Esophagus muscularis mucosa (tissue), 4 donors: ENCODE measurements at places on chromosomes 2 and 18. TPM values are rescaled to one million over a fixed set of nuclear protein-coding genes. Genes with fewer than 3 reads are reported as not detected.

Gene REG1B
- total RNA-seq: not detected

Gene SLC8A1
- total RNA-seq: 156 TPM

Gene TXNDC2
- 0.26 TPM for total RNA-seq

Gene GPR35
- total RNA-seq: 1.9 TPM

Gene SP9
- total RNA-seq: not detected

Gene CDC42EP3
- total RNA-seq: 217 TPM

Gene CHMP1B
- total RNA-seq: 48.6 TPM

Gene PLCD4
- total RNA-seq: 2.6 TPM

Gene MRO
- 0.52 TPM for total RNA-seq

Gene CDKL4
- total RNA-seq: 3.7 TPM

Gene UGT1A5
- not detected for total RNA-seq

Gene CCDC148
- 2.1 TPM for total RNA-seq

Gene SIX3
- total RNA-seq: 0.11 TPM

Gene MORN2
- 10.8 TPM for total RNA-seq

Gene TUBB8B
- total RNA-seq: not detected

Gene ALPP
- not detected for total RNA-seq

Gene NR4A2
- total RNA-seq: 2.8 TPM

Gene PLEKHH2
- total RNA-seq: 26.2 TPM

Gene MPPE1
- total RNA-seq: 20.8 TPM

Gene XIRP2
- total RNA-seq: not detected

Gene DSG1
- not detected for total RNA-seq

Gene CXCR4
- total RNA-seq: 5.3 TPM

Gene TMEM17
- 2.5 TPM for total RNA-seq

Gene ANKRD62
- total RNA-seq: 0.06 TPM

Gene CFAP65
- total RNA-seq: not detected

Gene SRD5A2
- total RNA-seq: not detected

Gene PROKR1
- total RNA-seq: not detected

Gene HAUS1
- 36.8 TPM for total RNA-seq

Gene ELP2
- total RNA-seq: 47.4 TPM

Gene ANKRD44
- total RNA-seq: 51.5 TPM
